Activated CD8-positive, alpha-beta memory T cell treated with anti-CD3 and anti-CD28 coated beads for 1 hour (primary cell): ENCODE measurements at places on chromosomes 3 and 15.

- DNase-seq, result no peak
These were observed 147.5 kb upstream of the PDZRN3 start for GRCh38 chr3:73772076-73772886.

DNA sequence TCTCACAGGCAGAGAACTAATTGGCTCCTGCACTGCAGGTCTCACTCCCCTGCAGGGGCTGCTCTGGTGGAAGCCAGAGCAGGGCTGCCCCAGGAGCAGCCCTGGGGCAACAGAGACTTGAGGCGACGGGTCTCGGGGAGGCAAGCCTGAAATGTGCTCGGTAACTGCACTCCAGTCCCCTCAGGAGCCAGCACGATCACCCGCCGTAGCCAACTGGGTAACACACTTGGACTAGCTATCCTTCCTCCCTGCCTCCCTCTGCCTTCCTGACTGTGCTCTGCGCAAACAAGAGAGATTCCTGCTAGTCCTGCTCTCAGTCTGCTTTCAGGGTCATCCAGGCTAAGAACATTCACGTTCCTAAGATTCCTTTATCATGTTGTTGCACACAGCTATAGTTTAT is 140.7 kb upstream of the NSMCE3 start:
- no peak for DNase-seq

GRCh38 chr3:132787616-132788300 is 65.5 kb upstream of the NPHP3 start:
- DNase-seq, result no peak

GRCh38 chr3:8987645-8988383 is 24.5 kb upstream of the RAD18 start:
- no peak for DNase-seq

DNA sequence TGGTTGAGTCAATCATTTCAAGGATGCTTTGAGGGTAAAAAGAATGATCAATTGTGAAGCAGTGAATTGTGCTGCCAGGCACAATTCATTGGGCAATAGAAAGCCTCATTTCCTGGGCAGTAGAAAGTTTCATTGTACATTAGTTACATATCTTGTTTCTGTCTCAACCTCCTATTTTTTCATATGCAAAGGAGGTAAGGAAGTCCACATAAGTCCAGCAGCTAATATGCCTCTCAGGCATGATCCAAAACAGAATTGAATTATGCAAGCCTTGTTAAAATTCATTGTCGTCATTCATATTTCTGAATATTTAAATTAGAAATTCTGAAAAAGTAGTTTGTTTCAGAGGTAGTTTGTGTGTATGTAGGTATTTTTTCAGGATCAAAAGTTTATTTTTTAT is 65.8 kb downstream of the TFRC start:
- no peak for DNase-seq

DNA sequence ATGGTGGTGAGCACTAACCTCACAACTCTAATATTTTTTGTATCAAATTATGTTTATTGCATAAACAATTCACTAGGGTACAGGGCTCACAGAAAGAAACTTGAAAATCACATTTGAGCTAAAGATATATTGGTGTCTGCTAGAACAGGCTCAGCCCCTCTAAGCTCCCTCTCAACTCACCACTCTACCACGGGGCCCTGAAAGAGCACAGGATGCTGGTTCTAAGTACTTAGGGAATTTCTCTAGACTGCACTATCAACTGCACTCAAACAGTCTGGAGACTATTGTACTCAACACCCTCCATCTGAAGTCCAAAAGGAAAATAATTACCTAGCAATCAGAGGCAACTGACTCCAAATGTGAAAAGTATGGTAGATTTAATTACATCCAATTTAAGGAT is 98.7 kb upstream of the STRIT1 start:
- no peak for DNase-seq

DNA sequence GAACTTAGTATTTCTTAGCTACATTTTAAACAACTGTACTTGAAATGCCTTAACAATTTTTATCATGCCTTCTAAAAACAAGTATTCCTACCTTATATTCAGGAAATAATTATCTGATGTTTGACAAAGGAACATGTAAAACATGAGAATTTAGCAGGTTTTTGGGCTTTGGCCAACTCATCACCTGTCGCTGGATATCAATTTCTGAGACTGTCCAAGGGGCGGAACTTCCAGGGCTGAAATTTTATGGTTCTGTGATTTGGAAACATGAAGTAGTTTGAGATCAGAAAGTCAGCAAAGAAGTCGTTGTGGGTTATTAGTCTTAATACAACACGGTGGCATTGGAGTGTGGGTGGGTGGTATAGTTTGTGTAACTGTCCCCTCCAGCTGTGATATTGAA is 282.2 kb upstream of the LRRN1 start:
- no peak for DNase-seq

- DNase-seq, result no peak
These were observed 2.9 kb upstream of the FAM43A start for GRCh38 chr3:194682694-194683310.

DNA sequence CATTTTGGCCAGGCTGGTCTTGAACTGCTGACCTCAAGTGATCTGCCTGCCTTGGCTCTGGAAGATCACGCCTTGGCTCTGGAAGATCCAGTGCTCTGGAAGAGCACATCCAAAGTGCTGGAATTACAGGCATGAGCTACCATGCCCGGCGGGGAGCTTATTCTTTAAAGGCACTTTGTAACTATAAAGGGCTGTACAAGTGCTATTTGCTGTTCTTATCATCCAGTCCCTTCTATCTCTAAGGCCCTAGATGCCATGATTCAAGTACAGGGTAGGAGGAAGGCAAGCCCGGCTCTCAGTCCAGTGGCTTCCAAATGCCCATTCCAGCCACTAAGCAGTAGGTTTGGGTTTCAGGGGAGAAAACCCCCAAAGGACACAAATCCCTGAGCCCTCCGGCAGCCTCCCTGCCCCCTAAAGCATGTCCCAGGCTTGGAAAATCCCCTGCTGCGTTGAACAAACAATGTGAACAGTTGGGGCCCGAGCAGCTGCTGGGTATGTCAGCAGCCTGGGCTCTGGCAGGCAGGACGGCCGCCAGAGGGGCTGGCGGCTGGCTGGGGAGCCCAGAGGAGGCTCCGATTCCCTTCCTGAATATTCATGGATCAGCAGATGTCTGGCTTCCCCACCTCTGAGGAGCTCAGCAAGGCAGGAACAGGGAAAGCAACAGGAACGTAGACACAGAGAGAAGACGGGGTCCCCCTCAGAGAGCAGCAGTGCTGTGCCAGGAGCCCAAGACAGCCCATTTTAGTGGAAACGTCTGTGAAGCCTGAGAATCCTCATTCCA is 7.7 kb downstream of the IGDCC4 start:
- no peak for DNase-seq

GRCh38 chr3:52078781-52079560 is 22.6 kb upstream of the DUSP7 start:
- DNase-seq, result no peak

DNA sequence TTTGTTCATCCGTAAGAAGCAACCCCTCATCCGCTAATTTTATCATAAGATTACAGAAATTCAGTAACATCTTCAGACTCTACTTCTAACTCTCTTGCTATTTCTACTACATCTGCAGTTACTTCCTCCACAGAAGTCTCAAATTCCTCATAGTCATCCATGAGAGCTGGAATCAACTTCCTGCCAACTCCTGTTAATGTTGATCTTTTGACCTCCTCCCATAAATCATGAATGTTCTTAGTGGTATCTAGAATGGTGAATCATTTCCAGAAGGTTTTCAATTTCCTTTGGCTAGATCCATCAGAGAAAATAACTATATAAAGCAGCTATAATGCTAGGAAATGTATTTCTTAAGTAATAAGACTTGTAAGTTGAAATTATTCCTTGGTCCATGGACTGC is 115.1 kb downstream of the TAFA4 start:
- DNase-seq, result no peak

- peak; percentile 3 for DNase-seq
These were observed at the start of gene IL17RD for GRCh38 chr3:57164657-57165573. TSS of gene IL17RD (minus strand) at chr3:57165353. CDS start at chr3:57165286, 67 bp downstream.

DNA sequence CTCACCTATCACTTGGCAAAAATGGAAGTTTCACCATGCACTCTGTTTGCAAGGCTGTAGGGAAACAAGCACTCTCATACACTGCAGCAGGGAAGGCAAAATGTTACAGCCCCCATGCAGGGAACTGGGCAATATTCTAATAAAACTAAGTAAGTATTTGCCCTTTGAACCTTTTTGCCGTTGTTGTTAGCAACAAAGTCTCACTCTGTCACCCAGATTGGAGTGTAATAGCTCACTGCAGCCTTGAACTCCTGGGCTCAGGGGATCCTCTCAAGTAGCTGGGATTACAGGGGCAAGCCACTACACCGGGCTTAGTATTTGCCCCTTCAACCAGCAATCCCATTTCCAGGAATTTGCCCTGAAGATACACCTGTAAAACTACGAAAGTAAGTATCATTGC is 122.5 kb downstream of the TBC1D5 start:
- no peak for DNase-seq

GRCh38 chr15:72511536-72511935 is 37.4 kb downstream of the ARIH1 start:
- no peak for DNase-seq

- no peak for DNase-seq
These were observed 493.3 kb downstream of the FOXP1 start for GRCh38 chr3:71090207-71090606.

GRCh38 chr15:58770519-58770856 is 614 bp upstream of the MINDY2 start:
- no peak for DNase-seq

- DNase-seq, result no peak
These were observed 432.9 kb upstream of the CFAP20DC start for GRCh38 chr3:59482684-59483083.

DNA sequence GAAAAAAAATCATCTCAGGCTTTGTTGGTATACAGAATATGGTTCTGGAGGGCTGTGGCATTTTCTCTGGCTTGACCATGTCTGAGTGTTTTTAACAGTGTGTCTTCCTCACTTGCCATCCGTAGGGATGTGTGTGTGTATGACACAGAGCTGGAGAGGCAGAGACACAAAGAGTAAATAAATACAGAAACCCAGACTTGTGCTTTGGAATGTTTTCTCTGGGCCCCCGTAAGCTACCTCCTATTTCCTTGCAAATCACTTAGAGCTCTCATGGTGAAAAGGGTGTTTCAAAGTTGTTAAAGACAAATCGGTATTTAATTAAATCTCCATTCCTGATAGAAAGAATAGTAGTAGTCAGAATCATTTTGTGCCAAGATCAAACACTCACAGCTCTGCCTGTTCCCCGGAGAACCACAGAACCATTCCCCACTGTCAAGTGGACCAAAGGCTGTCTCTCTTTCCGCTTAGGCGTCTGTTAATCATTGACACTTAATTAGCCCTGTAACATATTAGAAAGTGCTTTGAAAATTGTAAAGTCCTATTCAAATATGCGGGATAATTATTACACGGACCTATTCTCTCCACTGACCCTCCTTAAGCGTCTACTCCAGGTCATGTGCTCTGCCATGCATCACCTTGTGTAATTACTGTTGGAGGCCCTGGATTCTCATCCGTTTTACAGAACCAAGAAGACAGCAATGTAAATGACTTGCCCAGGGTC is 313.6 kb upstream of the TLE3 start:
- no peak for DNase-seq

GRCh38 chr3:173938159-173938558 is 540.6 kb downstream of the NLGN1 start:
- no peak for DNase-seq

GRCh38 chr3:10912786-10913185 is 79.8 kb upstream of the SLC6A1 start:
- DNase-seq, result no peak

- DNase-seq, result no peak
These were observed 302.8 kb upstream of the LYSMD4 start for GRCh38 chr15:100036015-100036414.

- no peak for DNase-seq
These were observed 369.0 kb upstream of the CCDC54 start for GRCh38 chr3:107008213-107008612.

- DNase-seq, result no peak
These were observed 7.0 kb upstream of the VIPR1 start for GRCh38 chr3:42495393-42495792.

DNA sequence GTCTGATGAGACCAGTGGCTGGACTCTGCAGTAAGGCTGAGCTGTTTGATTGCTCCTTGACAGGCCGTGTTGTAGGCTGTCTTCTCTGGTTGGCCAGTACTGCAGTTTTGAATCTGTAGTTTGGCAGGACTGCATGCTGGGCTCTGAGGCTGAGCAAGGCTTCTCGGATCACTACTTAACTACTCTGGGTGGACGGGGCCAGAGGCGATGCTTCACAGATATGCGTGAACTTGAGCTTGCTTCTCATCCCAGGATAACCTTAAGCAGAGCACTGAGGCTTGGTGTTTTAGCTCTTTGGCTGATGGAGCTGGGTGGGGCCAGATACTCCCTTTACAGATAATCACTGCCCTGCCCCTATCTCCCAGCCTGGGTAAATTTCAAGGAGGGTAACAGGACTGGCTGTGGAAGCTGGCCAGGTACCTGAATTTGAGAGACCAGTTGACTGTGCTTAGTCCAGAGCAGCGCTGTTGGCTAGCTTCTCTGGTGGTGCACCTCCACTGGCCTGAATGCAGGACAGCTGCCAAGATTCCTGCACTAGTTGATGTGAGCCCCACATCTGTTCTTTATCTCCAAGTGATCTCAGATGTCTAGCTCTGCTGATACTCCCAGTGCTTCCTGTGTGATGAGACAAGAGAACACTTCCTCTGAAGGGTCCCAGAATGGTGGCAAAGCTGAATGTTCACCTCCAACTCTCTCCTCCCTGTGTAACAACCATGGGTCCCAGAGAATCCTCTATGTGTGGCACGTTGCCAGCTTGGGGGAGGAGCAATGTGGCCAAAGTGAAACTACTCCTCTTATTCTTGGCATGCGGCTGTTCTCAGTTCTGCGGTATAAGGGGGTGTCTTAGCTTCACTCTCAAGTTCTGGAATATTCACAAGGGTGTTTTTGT is 37.9 kb downstream of the RPL39L start:
- peak; percentile 12 for DNase-seq

DNA sequence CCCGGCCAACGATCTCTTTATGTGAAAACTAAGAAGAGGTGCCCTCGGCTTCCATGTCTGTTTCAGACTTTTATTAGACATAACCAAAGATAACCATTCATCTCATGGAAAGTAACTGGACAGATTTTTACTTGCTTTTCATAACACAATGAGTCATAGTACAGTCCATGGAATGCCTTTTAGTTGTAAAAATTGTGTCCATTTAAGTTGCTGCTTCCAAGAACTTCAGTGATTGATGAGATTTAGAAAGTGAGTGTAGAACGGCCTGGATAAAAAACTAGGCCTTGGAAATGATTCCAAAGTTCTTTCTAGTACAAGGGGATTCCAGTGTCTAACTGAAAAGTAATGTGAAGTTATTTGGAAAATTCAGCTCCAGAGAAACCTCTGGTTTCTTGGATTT is 10.8 kb downstream of the EIF2AK4 start:
- DNase-seq, result no peak

- no peak for DNase-seq
These were observed 84.9 kb upstream of the ETV5 start for GRCh38 chr3:186193534-186194450.
